ENCODE measurements at places on chromosomes 1 and 21.

GRCh38 chr21:45211661-45212060 lies 76.0 kb downstream of the POFUT2 start:
- DNase-seq, result no peak

DNA sequence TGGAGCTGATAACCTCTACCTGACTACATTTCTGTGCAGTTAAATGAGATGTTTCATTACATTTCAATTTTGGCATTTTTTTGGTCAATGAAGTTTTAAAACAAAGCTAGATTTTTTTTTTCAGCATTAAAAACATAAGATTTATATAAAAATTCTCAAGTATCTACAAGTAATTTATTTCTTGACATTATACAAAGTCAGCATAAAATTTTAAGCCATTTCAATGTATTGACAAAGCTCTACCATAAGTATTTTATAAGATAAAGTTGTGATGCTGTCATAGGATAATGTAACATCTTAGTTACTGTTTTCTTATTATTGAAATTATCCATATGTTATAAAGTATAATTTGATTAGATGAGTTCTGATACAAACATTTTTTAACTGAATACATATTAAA lies 351.6 kb downstream of the PTBP2 start:
- no peak for DNase-seq

GRCh38 chr21:28746166-28746565 lies 246.5 kb downstream of the LTN1 start:
- DNase-seq, result no peak

- DNase-seq, result no peak
Observed at GRCh38 chr1:222026280-222026679, 284.4 kb upstream of the DUSP10 start.

- DNase-seq, result no peak
Observed at GRCh38 chr1:232047473-232047872, 420.9 kb downstream of the DISC1 start.

DNA sequence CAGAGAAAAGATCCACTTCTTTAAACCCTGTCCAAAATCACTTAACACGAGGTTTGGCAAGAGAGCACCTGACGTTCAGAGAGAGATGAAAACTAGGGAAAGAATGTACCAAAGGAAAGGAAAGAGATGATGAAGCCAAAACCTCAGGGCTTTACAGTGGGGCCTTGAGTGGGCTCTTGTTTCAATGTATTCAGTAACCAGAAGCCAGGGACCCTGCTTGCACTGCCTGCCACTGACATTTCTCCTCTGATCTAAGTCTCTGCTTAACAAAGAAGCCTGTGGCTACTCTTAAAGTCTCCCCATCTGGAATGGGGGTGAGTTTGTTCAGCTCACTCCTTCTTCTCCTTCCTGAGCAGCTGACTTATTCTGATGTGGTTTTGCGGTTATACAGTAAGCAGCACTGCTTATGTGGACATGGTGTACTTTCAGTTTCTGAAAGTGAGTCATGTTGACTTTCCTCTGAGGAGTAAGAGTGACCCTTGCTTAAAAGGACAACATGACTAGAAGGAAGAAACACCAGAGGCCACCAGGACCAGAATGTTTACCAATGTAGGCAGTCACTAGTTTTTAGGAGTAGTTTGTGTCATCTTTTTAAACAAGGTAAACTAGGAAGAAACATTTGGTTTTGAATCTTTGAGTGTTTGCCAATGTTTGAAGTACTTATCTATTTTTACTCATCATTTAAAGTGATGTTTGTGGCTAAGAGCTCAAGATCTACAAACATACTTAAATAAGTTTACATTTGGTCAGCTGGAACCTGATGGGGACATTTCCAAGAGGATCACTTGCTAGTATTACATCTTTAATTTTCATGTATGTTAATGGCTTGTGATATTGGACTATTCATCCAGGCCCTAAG lies 87.4 kb downstream of the FASLG start:
- no peak for DNase-seq

DNA sequence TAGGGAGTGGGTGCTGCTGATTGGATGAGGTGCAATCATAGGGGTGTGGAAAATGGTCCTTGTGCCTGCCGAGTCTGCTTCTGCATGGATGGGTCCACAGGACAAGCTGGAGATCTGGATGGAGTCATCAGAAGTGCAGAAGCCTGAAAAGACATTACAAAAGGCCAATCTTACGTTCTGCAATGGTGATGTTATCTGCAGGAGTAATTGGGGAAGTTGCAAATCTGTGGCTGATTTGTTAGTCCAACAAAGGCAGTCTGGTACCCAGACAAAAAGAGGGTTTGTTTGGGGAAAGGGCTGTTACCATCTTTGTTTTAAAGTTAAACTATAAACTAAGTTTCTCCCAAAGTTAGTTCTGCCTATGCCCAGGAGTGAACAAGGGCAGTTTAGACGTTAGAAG lies 166.5 kb downstream of the PGBD5 start:
- DNase-seq, result no peak

- DNase-seq, result no peak
Observed at GRCh38 chr1:25096307-25097150, 135.8 kb downstream of the SYF2 start.

DNA sequence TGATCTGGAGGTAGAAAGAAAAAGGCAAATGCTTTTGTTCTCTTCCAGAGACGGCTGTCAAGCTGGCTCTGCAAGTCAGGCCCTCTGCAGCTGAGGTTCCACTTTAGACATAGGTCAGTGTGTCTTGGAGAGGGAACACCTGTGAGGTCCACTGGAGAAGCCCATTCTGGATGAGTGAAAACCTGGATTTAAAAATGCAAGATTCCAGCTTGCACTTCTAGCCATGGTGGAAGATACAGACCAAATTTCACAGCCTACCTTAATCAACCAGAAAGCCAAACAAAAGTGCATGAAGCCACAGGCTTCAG lies 35.0 kb downstream of the AGPAT3 start:
- no peak for DNase-seq

DNA sequence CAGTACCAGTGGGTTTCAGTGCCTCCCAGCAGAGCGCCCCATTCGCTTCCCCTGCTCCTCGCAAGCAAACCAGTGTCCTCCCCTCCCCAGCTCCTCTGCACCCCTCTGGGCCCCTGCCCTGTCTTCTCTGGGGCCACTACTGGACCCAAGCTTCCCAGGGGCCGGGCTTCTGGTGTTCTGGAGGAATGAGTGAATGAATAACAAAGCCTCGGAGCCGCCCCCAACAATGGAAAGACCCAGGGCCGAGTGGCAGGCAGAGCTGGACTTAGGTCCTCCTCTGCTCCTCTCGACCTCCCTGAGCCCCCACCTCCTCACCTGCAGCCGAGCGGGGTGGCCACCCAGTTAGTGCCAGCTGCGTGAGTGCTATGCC lies 37.6 kb downstream of the MATN1 start:
- DNase-seq, result no peak

- DNase-seq, result no peak
Observed at GRCh38 chr1:85661767-85662166, 46.5 kb downstream of the ZNHIT6 start.

GRCh38 chr1:67619080-67619479 lies 65.9 kb upstream of the GADD45A start:
- DNase-seq, result no peak

- peak; percentile 59 for DNase-seq
Observed at GRCh38 chr1:25543425-25544242, at the start of gene LDLRAP1. LDLRAP1 (plus strand) TSS chr1:25543606; CDS start chr1:25543699, 93 bp downstream.

DNA sequence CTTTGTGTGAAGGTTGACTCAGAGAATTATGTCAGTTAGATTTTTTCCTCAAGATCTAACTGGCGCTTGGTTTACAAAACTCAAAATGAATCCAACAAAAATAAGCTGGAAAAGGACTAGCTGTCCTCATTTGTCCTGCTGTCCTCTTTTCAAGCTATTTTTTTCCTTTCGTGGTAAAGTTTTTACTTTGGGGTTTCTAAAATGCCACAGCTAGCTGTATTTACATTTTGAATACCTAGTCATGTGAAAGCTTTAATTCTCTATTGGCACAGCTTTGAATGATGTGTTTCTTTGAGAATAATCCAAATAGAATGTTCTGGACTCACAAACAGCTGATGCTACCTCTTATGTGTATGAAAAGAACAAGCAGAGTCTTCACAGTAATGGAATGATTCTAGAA lies 673.6 kb upstream of the NR5A2 start:
- DNase-seq, result no peak

DNA sequence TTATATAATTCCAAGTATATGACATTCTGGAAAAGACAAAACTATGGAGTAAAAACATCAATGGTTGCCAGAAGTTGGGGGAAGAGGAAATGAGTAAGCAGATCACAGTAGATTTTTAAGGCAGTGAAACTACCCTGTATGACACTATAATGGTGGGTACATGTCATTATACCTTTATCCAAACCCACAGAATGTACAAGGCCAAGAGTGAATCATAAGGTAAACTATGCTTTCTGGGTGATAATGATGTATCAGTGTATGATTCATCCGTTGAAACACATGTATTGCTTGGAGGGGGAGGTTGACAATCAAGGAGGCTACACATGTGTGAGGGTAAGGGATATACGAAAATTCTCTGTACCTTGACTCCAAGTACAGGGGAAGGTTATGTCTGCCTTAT lies 862.7 kb downstream of the PLA2G4A start:
- no peak for DNase-seq

GRCh38 chr21:42653231-42654061 lies at the start of gene PDE9A:
PDE9A (plus strand) TSS chr21:42653621; CDS start chr21:42653815, 194 bp downstream.
- no peak for DNase-seq

DNA sequence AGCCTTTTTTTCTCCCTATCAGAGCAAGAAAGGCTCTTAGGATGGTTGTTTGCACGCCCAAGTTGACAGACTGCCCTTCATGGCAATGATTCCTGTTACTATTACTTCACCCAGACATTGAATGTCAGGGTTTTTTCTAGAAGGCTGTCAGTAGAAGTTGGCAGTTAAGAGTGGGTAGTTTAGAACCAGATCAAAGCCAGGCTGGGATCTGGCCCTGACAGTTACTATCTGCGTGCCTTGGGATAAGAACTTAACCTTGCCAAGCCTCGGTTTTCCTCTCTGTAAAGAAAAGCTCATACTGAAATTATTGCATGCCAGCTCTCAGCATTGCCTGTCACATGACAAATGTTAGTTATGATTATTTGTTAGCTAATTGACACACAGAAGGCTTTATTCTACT lies 58.7 kb upstream of the PPP2R5A start:
- DNase-seq, result no peak

DNA sequence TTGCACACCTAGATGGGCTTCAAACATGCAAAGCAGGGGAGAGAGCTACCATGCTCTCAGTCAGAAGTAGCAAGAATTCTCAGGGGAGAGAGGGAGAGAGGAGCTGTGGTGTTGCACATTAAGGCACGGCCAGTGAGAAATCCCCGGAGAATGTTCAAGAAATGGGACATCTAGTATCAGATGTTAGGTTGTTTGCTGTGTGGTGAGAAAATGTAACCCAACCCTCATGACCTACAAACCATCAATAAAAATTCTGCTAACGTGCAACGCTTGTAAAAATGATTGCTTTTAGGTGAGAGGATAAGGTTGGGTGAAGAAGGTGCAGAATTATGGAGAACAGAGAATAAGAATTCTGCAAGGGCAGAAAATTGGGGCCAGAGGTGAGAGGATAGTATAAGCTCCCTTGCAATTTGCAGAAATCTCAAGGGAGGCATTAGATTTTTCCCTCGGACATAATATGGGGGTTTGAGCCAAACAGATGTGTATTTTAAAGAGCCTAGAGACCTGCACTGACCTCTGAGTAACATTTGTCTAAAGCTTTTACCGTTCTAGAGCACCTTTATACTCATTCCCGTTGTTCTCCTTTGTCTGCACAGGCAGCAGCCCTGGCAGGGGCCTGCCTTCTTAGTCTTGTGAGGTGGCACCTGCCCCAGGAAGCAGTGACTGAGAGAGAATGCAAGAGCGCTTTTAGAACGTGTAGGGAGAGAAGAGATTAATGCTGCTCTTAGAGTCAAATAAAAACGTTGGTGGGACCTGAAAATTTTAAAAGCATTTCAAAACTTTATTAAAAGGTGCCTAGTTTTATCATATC lies 25.4 kb upstream of the KIAA0040 start:
- no peak for DNase-seq

DNA sequence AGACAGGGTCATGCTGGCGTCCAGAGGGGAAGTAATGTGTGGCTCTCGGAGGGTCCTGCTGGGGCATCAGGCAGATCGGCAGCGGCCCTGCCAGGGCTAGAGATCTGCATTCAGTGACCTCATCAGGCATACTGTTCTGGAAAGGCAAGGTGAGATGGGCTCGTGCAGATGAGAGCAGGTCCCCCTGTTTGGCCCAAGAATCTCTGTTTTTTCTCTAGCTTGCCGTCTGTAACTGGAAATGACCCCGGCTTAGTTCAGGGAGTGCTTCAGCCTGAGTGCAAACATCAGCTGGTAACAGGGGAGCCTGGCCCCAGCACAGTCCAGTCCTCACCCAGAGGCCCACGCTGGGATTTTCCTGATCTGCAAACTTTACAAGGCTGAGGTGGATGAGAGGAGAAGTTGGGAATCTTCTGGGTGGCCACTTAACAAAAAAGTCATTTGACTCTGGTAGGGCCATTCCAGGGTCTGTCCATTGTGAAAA lies 2.1 kb downstream of the FAM163A start:
- no peak for DNase-seq

DNA sequence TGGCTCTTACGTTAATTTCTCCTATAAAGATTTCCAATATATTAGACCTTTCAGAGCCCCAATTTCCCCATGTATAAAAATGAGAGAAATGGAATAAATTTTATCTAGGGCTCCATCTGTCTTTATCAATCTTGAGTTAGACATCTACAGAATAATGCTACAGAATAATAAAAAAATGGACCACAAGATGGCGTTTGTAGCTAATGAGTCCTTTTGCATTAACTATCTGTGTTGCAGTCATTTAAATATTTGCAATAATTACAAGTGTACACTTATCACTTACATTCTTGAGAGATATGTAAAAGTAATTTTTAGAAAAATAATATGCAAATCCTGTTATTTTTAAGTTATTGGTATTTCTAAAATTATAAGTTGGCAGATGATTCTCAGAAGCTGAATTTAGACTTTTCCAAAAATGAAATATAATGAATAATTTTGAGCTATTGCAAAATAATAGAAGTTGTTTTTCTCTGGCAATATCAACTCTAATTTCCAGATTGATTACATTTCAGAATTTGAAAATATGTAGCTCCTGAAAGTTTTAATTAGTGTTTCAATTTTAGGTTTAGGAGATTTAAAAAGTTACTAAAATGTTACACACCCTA lies 87.7 kb downstream of the SNX7 start:
- no peak for DNase-seq

- DNase-seq, result no peak
Observed at GRCh38 chr1:91511386-91511785, 10.7 kb downstream of the CDC7 start.

DNA sequence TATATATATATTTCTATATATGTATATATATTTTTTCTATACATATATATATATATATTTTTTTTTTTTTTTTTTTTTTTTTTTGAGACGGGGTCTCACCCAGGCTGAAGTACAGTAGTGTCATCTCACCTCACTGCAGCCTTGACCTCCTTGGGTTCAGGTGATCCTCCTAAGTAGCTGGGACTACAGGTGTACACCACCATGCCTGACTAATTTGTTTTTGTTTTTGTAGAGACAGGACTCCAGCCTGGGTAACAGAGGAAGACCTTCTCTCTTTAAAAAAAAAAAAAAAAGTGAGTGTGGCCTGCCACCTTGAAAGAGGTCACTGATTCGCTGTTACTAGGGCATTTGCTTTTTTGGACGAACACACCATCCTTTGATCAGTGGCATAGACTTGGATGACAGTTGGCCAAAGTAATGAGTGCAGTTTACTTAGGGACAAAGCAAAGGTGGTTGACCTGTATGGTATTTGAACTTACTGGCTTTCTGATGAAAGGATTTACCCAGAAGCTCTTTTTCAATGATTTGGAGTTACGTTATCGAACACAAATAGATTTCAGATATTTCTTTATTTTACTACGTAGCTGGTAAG lies 10.8 kb downstream of the SLC25A33 start:
- no peak for DNase-seq

- DNase-seq, result no peak
Observed at GRCh38 chr1:198440842-198441241, 99.6 kb downstream of the ATP6V1G3 start.
